NCI-H1930 (cell line): ENCODE measurements at places on chromosomes 16 and 17.
A peak's percentile ranks its signal among the peaks of the same experiment; 100 is the strongest.

DNA sequence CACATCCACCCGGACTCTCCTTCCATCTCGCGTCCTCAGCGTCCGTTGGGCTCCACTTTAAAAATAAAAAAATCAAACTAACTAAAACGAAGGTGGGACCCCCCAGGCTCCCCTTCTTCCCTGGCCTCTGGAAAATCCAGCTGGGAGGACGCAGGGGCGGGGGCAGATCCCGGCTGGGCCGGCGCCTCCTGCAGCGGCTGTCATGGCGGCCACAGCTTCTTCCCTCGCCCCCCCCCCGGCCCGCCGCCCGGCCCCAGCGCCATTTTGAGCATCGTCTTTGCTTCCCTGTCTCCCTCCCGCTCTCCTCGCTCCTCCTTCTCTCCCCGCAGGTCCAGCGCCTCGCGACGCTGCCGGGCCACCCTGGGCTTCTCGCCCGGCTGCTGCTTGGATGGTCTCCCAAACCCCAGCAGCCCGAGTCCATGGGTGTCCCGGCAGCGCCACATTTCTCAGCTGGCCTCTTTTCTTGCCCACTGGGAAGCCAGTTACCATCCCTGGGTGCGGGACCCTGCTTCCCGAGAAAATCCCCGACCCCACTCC, 3.3 kb downstream of the HOXB2 start:
- DNase-seq = peak; percentile 44

GRCh38 chr17:74031316-74032090, 172.0 kb upstream of the RPL38 start:
- no peak for DNase-seq

DNA sequence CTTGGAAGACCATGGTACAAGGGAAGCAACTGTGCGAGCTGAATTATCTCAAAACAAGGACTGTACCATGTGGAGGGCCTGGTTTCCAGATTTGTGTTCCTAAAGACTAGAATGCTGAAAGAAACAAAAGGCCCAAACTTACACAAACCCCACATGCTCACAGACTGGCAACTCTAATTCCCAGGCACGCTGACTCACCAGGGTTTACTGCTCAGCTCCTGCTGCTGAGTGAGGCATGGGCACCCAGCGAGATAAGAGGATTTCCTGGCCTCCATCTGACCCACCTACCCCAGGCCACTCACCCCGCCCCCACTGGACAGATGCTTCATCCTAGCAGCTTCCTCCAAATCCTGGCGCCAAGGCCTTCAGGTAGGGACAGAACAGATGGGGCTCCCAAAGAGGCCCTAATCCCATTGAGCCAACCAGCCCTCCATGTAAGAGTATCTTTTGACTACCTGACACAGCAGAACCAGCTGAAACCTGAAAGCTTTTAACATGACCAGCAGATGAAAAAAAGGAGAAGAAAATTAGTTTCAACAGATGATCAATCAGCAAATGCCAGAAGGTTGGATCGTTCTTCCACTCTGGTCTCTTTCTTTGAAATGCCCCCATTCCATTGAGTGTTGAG, 33.9 kb downstream of the DCUN1D3 start:
- no peak for DNase-seq

GRCh38 chr16:67150047-67150832, 558 bp downstream of the B3GNT9 start:
- DNase-seq = no peak

DNA sequence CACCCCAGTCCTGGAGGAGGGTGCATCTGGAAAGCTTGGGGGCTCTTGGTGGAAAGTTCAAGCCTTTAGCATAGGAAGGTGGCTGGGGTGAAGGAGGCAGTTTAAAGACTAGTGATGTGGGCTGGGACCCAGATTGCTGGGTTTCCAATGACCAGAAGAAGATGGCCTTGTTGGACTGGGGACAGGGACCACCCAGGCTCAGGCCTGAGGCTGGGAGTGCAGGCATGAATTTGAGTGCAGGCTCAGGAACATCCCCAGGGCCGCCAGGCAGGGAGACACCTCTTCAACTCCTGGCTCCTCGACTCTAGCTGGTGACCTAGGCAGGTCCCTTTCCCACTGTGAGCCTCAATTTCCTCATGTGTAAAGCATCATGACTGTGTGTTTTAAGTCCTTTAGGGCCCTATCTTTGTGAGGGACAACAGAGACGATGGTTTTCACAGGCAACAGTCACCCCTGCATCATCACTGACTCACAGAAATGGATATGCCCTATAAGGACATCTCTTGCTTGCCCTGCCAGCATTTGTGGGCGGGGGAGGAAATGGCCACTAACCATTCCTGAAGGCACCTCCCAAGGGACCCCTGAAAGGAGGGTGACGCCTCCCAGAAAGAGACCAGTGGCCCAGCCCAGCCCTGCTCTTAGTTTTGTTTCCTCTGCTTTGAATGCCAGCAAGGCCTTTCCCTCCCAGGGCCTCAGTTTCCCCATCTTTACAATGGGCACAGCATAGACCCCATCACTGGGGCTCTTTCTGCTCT, 11.1 kb downstream of the NLRC5 start:
- no peak for DNase-seq

GRCh38 chr17:48610282-48611211, at the start of gene HOXB7:
Gene HOXB7 (minus strand): TSS chr17:48611017. CDS start chr17:48610918, 99 bp downstream.
- peak; percentile 68 for DNase-seq

DNA sequence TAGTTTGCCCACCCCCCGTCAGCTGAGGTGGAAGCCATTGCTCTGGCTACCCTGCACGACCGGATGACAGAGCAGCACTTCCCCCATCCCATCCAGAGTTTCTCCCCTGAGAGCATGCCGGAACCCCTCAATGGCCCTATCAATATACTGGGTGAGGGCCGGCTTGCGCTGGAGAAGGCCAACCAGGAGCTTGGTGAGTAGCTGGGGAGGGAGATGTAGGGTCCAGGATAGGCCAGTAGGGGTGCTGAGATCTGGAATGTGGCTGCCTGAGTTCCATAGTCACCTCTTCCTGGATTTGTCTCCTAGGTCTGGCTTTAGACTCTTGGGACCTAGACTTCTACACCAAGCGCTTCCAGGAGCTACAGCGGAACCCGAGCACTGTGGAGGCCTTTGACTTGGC, 6.4 kb downstream of the PFAS start:
- DNase-seq = no peak

- no peak for DNase-seq
Measured at GRCh38 chr17:32289471-32290070, 23.9 kb downstream of the RHBDL3 start.

DNA sequence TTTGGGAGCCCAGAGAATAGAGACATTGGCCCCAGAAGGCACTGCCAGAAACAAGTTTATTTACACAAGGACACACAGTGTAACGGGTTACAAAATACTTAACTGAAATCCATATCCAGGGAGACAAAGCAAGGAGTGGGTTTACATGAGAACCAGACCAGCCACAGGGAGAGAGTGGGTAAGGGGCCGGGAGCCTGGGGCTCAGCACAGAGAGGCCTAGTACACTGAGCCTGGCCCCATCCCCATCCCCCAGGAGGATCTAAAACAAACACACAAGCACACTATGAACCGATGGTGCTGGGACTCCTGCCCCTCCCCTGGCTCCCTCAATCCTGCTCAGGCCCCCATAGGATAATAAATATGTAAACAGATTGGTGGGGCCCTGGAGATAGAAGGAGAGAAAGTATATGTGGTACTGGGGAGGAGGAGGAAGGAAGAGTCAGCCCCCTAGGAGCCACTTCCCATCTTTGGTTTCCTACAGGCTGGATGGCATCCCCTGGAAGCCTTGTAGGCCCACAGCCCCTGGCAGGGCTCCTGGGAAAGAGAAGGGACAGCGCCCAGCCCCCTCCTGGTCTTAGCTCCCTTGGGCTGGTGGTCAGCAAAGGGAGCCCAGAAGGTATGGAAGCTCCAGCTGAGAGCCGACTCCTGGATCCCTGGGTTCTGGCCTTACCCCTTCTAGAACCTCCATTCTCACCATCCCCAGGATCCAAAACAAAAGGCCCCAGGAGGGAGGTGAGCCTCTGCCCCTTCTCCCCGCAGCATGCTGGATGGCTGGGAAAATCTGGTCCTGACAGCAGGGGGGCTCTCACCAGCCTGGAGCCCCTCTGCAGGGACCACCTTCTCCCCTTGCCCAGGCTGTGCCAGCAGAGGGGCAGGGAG, 6.4 kb downstream of the G6PC3 start:
- DNase-seq = no peak

DNA sequence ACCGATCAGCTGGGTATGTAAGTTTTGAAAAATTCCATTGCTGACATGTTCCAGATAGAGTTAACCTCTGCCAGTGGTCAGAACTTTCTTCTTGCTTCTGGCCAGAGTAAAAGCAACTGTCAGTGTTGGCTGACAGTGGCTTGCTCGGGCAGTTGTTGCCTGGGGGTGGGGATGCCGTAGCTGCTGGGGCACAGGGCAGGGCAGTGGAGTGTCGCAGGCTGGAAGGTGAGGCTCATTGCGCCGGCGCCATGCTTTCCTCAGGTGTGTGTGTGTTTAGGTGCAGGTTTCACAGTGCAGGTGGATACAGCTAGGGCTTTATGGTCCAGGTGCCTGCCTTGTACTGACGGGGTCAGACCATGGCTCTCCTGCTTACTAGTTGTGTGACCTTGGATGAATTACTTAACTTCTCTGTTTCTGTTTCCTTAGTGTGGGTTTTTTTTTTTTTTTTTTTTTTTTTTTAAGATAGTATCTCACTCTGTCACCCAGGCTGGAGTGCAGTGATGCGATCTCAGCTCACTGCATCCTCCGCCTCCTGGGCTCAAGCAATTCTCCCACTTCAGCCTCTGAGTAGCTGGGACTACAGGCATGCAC, 156.4 kb downstream of the SNX29 start:
- DNase-seq = no peak

- DNase-seq = no peak
Measured at GRCh38 chr16:17002565-17002964, 468.2 kb downstream of the XYLT1 start.

- DNase-seq = no peak
Measured at GRCh38 chr17:65071861-65072260, 15.3 kb upstream of the GNA13 start.

- no peak for DNase-seq
Measured at GRCh38 chr16:57603115-57604024, 25.1 kb upstream of the ADGRG1 start.

- DNase-seq = no peak
Measured at GRCh38 chr16:48949636-48950035, 332.0 kb downstream of the CBLN1 start.

DNA sequence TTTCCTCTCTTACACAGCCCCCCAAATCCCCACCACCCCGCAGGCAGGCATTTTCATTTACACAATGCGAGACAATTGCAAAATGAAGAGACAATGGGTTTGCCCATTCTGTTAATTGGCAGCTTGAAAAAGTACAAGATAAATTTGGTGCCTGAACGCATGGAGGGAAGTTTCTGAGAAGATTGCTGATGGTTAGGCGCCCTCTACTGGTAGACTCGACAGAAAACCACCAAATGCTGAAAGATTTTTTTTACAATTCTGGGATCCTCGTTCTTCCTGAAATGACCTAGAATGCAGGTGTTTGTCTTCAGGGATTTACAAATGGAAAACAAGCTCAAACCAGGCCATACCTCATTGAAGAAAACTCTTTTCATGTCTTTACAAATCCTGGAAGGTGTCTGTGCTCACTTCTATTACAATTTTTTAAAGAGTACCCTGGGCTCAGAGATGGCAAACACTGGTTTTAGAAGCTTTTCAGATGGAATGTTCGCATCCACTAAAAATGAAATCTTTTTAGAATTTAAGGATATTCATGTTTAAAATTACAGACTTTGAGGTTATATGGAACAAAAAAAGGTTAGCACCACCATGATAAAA, 338.5 kb downstream of the PMP22 start:
- DNase-seq = peak; percentile 47

DNA sequence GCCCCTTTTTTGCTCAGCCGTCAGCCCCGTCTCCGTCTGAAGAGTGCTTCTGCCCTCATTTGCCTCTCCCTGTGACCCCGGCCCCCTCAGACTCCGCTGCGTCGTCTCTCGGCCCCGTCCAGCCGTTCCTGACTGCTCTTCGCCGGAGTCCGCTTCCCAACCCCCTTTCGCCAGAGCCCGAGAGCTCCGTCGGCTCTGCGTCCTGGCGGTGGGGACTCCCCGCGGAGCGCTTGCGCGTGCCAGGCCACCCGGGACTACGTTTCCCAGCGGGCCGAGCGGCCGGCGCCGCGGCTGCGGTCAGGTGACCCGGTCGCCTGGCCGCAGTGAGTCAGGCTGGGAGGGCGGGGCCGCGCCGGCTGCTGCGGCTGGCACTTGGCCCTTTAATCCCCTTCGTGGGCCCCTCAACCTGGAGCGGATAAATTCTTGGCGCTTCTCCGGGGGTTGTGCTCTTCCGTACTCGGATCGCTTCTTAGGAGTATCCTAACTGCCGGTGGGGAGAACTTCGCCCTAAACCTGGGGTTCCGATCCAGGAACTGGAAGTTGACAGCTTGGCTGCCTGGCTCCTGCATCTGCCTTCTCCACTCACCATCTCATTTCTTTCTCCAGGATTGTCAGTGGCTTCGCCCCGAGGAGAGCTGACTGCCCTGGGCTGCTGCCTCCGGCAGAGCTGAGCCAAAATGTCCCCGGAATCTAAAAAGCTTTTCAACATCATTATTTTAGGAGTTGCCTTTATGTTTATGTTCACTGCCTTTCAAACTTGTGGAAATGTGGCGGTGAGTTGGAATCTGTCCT, at the start of gene MFSD11:
Gene MFSD11 (plus strand): TSS at position 444 of the 792 bp plus-strand sequence. CDS start 234 bp downstream, at position 678.
- peak; percentile 87 for DNase-seq

- no peak for DNase-seq
Measured at GRCh38 chr16:14356064-14356463, 274.0 kb downstream of the PARN start.

DNA sequence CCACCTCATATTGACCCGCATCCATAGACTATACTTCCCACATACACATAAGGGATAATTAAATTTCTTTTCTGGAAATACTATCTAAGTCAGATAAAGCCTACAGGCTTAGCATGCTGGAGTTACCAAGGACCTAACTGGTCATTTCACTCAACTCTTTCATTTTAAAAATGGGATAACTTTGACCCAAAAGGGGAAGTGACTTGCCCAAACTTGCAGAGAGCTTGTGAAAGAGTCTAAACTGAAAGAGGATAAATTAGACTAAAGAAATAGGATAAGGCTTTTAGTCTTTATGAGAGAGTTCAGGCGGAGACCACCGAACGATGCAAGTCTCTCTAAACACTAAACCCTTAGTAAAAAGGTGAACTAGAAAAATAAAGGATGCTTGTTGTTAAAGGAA, 3.9 kb upstream of the KRT33A start:
- DNase-seq = no peak

GRCh38 chr17:68176718-68177117, 71.1 kb upstream of the AMZ2 start:
- DNase-seq = no peak

GRCh38 chr17:79654350-79654959, 43.6 kb upstream of the RBFOX3 start:
- no peak for DNase-seq

DNA sequence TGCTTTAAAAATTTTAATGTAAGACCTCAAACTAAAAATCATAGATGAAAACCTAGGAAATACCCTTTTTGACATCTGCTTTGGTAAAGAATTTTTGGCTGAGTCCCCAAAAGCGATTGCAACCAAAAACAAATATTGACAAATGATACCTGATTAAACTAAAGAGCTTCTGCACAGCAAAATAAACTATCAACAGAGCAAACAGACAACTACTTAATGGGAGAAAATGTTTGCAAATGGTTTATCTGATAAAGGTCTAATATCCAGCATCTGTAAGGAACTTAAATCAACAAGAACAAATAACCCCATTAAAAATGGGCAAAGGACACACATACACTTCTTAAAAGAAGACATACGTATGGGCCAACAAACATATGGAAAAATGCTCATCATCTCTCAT, 242.5 kb downstream of the BCAS3 start:
- DNase-seq = no peak

GRCh38 chr17:2542456-2542855, 30.8 kb upstream of the METTL16 start:
- no peak for DNase-seq

GRCh38 chr16:66293207-66293735, 73.2 kb upstream of the CDH5 start:
- no peak for DNase-seq
